ENCODE measurements at places on chromosomes 5 and 9.

- no peak for DNase-seq
Measured at GRCh38 chr5:132429463-132430440, 60.2 kb downstream of the SLC22A5 start.

DNA sequence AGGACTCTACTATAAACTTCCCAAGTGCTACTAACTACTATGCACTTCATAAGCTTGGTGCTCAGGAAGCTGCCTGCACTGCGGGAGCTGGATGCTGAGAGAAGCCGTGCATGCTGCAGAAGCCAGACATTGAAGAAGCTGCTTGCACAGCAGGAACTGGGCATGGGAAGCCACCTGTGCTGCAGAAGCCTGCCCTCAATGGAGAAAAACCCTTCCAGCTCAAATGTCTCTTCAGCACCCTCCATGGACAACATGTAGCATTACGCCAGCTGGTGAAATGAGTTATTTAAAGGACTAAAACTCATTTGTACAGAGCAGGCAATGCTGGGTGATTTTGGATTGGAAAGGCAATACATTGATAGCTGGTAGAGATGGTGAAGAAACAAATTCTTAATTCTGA lies 247.2 kb downstream of the KIF4B start:
- no peak for DNase-seq

GRCh38 chr5:150173161-150173560 lies 6.6 kb downstream of the CDX1 start:
- no peak for DNase-seq

DNA sequence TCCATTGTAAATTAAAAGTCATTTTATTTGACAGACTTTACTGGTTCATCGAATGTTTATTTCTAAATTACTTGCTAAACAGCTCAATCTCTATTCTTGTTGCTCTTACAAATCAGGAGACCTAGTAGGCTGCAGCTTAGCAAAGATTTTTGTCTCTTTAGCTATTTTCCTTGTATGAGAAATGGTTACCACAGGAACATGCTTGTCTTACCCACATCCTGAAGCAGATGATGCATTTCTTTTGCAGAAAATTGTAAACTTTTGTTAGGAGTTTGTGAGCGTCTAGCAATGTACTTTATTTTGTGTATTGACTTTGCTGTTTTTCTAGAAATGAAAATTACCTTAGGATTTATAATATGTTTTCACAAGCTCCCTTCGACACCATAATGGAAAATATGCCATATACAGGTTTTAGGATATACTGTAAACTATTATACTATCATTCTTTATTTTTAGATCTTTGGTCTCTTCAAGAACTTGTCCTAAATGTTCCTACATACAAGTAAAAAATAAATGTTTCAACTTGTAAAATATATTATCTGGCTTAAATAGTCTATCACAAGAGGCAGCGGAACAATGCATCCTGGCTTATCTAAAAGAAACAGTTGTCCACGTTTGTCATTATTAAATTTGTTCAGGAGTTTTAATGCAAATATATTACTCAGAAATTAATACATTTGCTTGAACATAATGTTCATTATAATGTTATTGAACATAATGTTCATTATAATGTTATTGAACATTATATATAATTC lies 54.1 kb downstream of the SPEF2 start:
- no peak for DNase-seq

GRCh38 chr5:73374520-73375190 lies 73.9 kb downstream of the FOXD1 start:
- DNase-seq, result no peak

GRCh38 chr9:104258296-104259011 lies 164.3 kb downstream of the SMC2 start:
- no peak for DNase-seq

DNA sequence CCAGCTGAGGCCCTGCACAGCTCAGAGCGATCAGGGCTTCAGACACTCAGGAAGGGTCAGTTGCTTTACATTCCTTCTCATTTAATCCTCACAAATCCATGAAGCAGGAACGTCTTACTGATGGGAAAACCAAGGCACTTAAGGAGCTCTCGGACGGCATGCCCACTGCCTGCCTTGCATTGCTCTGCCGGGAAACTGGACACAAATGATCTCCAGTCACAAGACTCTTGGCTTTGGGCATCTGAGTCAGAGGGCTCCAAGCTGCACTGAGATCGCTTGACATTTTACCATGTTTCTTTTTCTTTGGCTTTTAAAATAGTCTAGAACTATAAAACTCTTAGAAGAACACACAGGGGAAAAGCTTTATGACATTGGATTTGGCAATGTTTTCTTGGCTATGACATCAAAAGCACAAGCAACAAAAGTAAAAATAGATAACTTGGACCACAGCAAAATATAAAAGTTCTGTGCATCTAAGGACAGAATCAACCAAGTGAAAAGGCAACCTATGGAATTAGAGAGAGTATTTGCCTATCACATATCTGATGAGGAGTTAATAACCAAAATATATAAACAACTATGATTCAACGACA lies 43.6 kb upstream of the HRH2 start:
- no peak for DNase-seq

DNA sequence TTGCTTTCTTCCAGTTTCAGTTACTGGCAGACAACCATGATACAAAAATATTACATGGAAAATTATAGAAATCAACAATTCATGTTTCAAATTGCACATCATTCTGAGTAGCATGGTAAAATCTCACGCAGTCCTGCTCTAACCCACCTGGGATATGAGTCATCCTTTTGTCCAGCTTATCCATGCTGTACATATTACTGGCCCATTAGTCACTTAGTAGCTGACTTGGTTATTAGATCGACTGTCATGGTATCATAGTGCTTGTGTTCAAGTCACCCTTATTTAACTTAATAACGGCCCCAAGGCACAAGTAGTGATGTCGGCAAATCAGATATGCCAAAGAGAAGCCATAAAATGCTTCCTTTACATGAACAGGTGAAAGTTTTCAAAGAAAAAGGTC lies 41.2 kb downstream of the NADK2 start:
- DNase-seq, result no peak

- DNase-seq, result no peak
Measured at GRCh38 chr5:158819095-158819494, 280.6 kb downstream of the EBF1 start.

GRCh38 chr5:16931334-16932110 lies 4.6 kb downstream of the MYO10 start:
- DNase-seq, result no peak

- DNase-seq, result no peak
Measured at GRCh38 chr9:90169490-90169889, 473.1 kb downstream of the DIRAS2 start.

DNA sequence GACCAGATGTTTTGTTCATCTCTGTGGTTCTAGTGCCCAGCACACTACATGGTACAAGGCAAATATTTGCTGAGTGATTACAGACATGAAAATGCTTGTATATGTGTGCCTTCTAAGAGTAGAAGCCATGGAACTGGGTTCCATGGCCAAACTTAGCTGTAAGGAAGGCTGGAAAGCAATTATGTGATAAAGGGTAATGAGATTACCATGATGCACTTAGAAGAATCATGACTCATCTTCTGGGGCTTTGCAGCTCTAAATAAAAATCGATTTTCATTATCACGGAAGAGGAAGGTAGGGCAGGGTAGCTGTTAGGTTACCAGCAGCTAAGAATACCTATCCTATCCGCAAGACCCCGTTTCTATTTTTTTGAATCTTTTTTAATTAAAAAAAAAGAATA lies 28.0 kb downstream of the RFK start:
- no peak for DNase-seq

- DNase-seq, result no peak
Measured at GRCh38 chr5:178337334-178337741, 104.7 kb upstream of the PHYKPL start.

DNA sequence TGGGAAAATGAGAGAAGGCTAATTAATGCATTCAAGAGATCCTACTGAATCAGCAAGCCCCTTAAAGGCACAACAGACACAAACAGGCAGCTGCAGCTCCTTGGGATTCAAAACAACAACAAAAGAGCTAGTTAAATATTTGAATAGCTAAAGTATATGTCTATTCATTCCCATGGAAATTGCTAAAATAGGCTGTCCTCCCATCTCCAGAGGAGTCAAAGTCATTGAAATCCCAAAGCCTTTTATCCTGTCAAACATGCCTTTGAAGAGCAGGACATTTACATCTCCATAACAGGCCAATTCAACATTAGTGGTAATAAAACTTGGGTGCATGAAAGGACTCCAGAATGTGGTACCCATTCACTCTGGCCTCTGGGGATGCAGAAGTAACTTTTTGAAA lies 177.4 kb downstream of the NTRK2 start:
- DNase-seq, result no peak

DNA sequence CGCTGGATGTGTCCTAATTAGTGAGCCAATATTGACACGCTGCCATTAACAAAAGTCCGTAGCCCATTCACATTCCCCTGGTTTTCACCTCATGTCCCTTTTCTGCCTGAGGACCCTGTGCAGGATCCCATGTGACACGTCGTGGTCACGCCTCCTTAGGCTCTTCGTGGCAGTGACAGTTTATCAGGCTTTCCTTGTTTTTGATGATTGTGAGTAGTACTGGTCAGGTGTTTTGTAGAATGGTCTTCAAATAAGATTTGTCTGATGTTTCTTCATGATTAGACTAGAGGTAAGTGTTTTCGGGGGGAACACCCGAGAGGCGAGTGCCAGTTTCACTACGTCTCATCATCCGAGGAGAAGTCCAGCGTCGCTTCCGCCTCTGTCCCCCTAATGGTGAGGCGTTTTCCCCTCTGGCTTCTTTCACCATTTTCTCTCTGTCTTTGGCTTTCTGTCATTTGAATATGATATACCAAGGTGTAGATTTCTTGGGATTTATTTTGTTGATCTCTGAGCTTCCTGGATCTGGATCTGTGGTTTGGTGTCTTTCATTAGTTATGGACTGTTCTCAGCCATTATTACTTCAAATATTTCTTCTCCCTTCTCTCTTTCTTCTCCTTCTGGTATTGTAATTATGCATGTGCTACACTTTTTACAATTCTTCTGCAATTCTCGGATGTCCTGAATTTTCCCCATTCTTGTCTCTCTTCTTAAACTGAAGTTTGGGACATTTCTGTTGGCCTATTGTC lies 57.3 kb downstream of the TRIP13 start:
- no peak for DNase-seq

DNA sequence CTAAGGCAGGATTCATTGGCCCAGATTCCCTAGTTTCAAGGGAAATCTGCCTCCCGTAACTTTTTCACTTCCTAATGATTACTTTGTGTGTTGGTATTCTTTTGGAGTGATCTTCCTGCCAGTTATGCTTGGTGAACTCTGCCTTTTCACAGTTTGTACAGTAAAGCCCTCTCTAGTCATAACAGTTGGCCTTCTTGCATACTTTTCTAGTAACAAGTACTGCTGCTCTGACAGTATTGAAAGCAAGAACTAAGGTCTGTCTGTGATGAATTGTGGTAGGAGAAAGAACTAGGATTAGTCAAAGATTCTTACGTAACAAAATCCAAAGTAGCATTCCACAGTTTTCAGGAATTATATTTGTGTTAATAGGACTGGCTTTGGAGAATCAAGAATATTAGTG lies 1457.2 kb upstream of the WWC1 start:
- no peak for DNase-seq

- no peak for DNase-seq
Measured at GRCh38 chr9:109031241-109031640, 17.9 kb upstream of the CTNNAL1 start.

DNA sequence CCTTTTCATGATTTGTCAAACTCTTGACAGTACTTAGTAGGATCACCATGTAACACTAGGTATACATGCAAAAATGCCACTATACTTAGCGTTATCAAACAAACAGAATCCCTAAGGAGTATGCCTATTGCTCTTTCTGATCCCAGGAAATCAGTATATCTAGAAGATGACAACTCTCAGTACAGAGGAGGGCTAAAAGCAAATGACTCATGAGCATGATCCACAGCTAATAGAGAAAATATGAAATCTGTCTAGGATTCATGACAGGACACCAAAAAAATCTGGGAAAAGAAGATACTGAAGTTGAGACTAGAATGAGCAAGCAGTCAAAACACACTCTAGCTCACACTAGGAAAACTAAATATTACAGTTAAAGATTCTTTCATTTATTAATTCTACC lies 89.2 kb downstream of the RAPGEF6 start:
- no peak for DNase-seq

DNA sequence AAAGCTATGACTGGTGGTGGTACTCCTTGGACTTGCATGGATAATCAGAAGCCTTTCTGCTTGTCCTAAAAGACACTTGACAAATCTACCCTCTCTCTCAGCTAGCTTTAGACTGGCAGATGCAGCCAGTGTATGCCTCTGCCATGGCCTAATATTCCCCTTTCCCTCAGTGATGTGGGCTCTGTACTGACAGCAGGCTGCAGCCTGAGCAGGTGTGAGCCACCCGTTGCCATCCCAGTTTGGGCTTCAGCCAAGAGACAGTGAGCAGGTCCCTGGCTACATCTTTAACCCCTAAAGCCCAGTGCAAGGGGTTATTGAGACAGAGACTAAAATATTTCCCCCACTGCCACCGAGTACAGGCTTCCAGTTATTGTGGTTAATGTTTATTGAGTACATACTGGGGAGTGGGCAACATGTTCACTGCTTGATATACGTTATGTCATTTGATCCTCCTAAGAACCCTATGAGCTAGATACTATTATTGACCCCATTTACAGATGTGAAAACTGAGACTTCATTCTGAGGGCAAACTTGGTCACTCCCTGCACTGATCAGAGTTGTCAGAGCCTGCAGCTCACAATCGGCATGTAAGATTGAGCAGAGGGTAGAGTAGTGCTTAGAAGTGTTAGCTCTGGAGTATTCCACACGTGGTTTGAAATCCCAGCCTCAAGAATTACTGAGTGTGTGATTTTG lies 254.2 kb downstream of the ARHGAP26 start:
- DNase-seq, result no peak

DNA sequence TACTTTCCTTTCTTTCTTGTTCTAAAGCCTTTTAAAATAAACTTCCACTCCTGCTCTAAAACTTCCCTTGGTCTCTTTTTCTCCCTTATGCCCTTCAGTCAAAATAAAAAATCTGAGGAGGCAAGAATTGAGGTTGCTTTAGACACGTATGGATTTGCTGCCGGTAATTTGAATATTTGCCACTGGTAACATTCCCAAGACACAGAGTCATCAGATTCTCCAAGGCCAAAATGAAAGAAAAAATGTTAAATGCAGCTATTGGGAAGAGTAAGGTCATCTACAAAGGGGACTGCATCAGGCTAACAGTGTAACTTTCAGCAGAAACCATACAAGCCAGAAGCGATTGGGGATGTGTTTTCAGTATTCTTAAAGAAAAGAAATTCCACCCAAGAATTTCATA lies 311.1 kb downstream of the CDH18 start:
- DNase-seq, result no peak

- no peak for DNase-seq
Measured at GRCh38 chr5:120765189-120765588, 301.1 kb downstream of the PRR16 start.

DNA sequence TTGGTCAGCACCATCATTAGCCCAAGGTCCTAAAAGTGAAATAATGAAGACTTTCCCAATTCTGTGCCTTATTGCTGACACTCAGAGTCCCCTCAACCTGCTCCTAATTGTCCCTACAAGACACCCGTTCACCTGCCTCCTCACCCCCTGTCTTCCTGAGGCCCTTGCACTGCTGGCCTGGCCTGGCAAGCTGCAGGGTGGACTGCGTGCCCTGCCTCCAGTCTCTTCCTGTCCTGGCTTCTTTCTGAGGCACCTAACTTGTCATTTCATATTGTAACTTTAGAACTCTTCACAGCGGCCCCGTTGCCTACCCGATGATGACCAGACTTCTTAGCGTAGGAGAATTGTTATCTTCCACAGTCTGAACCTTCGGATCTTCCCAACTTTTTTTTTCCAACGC lies 153.9 kb downstream of the SMARCA2 start:
- DNase-seq, result no peak

Measured in activated T-helper 9 cell treated with anti-CD3 and anti-CD28 coated beads, Interleukin-2, amount 50 U/mL, for 16 hours (primary cell).